ENCODE measurements at places on chromosomes 12 and 14.

DNA sequence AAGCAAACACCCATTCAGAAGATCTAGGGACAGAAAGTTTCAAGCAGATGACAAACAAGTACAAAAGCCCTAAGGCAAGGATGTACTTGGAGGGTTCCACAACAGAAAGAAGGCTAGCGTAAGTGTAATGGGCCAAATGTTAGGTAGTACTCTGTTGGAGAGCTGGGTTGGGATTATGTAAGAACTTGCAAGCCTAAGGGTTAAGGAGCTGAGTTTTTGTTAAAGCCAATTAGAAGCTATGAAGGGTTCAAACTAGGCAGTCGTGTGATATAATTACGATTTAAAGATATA is 41.4 kb downstream of the HECTD1 start:
- no peak for DNase-seq

DNA sequence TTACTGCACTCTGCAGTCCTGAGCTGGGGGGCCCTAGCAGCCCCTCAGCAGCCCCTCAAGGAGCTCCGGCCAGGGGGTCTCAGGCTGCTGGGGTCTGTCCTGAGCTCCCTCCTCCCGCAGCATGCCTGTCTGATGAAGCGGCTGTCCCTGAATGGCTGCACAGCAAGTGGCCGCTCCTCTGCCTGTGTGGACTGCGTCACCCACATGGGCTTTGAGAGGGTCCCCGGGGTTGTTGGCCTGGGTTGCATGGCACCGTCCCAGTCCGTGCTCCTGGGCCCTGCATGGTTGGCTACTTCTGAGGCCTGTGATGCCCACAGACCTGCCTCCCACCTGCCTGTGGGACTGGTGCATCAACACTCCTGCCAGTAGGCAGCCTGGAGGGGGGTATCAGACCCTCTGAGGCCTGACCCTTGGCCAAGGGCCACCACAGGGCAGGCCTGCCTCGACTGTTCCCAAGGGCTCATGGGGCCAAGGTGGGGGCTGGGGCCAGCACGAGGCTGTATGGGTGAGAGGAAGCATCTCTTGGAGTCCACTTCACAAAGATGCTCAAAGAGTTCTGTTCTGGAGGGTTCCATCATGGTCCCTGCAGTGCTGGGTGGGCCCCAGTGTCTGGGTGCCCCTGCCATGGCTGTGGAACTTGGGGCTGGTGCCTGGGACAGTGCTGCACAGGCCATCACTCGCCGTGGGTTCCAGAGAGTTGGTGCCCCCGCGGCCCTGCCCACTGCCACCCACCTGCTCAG is 12.2 kb downstream of the CEP170B start:
- no peak for DNase-seq

DNA sequence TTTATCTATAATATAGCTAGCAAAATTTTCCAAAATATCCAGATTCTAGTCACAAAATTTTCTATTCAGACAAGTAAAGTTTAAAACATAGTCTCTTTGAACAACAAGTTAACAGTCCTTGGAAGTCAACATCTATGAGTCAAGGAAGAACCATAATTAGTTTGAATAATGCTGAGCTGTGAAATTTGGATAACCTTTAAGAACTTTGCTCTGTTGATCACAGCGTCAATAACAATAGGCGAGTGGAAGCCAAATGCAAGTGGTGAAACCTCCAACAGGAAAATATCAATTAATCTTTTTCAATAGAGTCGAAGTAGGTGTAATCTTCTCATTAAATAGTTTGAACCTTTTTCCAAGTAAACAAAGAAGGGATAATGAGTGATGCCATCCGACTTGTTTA is 466.6 kb downstream of the FOXG1 start:
- DNase-seq, result no peak

- no peak for DNase-seq
Measured at GRCh38 chr12:13176256-13176655, 20.3 kb upstream of the EMP1 start.

- DNase-seq, result no peak
Measured at GRCh38 chr12:118188690-118189371, 52.9 kb downstream of the PEBP1 start.

- DNase-seq, result no peak
Measured at GRCh38 chr14:73645248-73645610, 443 bp downstream of the DNAL1 start.

DNA sequence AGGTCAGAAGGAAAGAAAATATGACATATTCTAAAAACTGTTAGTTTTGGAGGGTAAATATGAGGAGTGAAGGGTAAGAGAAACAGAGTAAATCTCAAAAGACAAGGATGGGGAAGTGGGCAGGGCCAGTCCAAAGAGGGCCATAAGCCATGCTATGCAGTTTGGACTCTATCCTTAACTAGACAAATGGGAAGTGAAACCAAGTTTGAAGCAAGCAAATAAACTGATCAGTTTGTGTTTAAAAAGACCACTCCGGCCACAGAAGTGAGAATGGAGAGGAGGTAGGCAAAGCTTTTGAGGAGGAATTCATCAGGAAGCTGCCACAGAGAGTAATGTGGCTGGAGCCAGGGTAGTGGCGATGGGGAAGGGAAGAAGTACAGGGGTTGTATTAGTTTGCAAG is 37.5 kb upstream of the DAAM1 start:
- no peak for DNase-seq

DNA sequence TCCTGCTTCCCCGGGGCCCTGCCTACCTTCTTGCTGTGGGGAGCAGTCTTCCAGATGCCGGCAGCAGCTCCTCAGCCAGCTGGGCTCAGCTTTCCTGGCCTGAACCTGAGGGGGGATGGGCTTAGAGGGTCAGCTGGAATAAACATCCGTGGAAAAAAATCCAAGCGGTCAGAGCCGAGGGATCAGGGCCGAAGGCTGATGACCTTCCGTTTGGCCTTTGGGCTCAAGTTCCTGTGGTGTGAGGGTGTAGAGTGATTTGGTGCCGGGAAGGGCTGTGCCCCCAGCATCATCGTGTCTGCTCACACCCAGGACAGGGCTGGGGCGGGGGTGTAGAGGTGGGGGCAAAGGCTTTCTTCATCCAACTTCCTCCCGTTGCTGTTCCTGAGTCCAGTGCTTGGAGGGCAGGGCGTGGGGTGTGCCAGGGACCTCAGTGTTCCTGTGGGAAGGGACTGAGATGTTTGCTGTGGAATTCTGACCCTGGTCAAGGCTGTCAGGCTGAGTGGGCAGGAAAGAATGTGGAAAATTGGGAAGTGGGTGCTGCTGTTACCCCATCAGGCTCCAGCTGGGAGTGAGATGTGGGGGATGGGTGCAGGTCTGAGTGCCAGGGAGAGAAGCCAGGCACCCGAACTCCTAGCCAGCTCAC is 2.6 kb downstream of the SMIM41 start:
- DNase-seq, result no peak

DNA sequence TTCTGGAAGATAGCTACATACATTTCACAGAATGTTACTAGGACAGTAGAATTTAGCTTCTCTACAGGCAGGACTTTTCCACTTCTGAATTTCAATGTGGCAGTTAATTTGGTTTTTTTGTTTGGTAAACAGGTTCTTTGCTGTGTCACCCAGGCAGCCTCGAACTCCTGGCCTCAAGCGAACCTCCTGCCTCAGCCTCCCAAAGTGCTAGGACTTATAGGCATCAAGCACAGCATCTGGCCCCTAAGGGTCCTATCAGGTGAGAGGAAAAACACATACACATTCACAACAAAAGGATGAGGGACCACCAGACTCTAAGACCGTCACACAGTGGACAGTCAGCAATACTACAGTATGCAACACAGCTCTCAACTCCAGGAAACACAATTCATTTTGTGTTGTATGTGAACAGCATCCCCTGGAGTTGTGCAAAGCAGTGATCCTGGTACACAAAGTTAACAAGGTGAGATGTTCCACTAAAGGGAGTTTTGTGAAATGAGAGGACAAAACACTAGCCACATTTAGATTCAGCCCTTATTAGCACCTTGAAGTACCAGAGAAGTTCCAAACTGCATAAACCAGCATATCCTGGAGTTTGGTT is 6.9 kb downstream of the ATP2B1 start:
- no peak for DNase-seq

- DNase-seq, result no peak
Measured at GRCh38 chr14:69715725-69716477, 51.0 kb upstream of the SRSF5 start.

- DNase-seq, result no peak
Measured at GRCh38 chr12:54956818-54957641, 27.5 kb downstream of the TESPA1 start.

GRCh38 chr14:105484069-105484996 is 2.4 kb upstream of the CRIP1 start:
- peak; percentile 40 for DNase-seq

- no peak for DNase-seq
Measured at GRCh38 chr14:51868405-51868804, 8.0 kb downstream of the GNG2 start.
